Fibroblast of pulmonary artery (primary cell): ENCODE measurements at places on chromosomes 1 and 21.

- no peak for DNase-seq
Observed at GRCh38 chr1:178506669-178507068, 6.2 kb upstream of the TEX35 start.

DNA sequence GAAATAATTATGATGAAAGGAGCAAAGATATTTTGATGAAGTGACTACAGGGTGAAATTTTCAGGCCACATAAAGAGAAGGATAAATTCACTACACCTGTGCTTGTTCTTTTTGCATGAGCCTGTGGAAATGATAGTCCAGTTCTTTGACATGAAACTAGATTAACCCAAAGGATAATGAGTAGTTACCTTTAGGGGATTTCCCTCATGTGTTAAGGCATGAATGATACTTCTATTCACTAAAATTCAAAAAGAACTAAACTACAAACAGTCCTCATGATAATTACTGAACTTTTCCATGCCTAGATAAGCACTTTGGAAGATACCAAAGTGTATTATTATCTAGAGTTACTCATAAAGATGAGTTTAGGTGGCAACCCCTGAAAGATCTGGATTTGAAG, 244.3 kb downstream of the PTPRC start:
- DNase-seq = no peak

GRCh38 chr1:209190591-209191261, 392.8 kb upstream of the CAMK1G start:
- DNase-seq = peak; percentile 49

DNA sequence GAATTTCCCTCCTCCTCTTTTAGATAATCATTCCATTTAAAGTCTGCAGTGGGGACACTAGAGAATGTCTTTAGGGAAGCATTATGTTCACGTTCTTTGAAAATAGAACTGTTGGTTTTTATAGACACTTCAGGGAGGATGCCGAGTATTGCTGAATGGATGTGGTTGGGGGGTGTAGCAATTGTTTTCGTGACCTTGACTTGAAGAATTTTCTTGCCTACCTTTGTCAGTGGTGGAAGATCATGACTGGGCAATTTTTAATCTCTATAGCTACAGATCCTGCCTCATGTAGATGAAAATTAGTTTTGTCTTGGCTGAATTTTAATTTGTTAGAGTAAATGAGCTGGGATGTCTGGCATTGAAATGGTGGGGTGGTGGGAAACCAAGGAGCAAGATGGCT, 3.8 kb downstream of the SMG7 start:
- DNase-seq = no peak

DNA sequence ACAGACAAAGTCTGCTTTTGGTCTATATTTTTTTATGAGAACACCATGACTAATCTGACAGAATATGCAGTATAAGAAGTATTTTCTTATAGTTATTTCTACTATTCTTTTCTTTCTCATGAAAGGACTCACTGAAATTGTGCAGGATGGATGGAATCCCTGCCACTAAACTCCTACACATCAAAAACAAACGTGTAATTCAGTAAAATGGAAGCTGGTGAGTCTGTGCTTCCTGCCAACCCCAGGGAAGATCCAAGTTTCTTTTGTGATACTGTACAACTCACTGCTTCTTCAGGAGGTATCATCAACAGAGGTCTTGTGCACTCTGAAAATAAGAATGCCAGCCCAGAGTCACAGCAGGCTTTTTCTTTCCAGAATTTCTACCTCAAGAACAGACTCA, 241.2 kb downstream of the MRPL39 start:
- no peak for DNase-seq

GRCh38 chr1:160925652-160926244, 28.9 kb downstream of the ITLN2 start:
- no peak for DNase-seq

DNA sequence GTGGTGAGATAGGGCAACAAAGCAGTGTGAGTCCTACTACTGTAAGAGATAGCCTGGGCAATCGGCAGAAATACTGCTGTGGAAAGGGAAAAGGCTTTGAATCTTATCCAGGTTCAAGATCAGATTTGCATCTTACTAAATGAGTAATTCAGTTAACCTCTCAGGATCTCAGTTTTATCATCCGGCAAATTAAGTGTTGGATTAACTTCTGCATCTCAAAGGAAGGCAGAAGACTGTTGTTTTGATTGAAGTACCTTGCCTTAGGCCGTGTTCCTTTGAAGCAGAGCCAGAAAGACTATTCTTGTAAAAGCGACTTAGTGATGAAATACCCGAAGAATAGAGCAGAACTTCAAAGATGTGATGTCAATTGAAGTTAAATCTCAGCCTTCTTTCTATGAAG, 612.9 kb upstream of the USP24 start:
- no peak for DNase-seq

DNA sequence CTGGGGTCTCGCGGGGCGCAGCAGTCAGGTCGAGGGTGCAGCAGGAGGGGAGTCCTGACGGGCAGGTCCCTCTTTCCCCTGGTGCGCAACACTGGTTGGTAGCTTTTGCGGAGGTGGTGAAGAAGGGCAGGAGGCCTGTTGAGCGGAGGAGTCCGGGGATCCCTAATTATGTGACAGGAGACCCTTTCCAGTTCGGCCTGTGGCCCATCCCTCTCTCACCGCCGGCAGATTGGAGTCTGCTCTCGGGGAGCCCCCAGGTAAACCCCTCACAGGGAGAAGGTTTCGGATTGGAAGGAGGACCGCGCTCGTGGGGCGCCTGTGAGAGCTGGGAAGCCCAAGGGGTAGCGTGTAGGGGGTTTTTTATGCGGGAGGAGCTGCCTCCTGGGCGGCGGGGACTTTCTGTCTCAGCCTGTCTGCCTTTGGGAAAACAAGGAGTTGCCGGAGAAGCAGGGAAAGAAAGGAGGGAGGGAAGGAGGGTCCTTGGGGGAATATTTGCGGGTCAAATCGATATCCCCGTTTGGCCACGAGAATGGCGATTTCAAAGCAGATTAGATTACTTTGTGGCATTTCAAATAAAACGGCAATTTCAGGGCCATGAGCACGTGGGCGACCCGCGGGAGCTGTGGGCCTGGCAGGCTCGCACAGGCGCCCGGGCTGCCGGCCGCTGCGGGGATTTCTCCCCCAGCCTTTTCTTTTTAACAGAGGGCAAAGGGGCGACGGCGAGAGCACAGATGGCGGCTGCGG, 9.5 kb downstream of the SIM2 start:
- no peak for DNase-seq

GRCh38 chr1:208172423-208173145, 71.6 kb downstream of the PLXNA2 start:
- no peak for DNase-seq

DNA sequence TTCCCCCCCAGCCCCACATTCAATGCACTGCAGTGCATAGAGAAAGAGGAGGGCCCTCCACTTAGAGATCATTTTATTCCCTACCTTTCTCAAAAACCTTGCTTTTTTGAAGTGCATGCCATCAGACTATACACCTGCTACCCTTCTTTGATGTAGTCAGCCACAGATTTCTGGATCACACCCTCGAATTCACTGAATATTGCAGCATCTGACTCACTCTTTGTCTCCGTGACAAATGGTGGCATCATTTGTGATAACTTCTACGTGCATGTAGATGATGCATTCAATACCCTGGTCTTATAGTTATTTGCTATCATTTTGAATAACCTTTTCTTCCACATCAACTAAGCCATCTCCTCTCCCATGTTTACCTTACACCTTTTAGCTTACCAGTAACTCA, 310.3 kb upstream of the SGIP1 start:
- no peak for DNase-seq

GRCh38 chr1:115879977-115880376, 39.1 kb upstream of the NHLH2 start:
- no peak for DNase-seq

DNA sequence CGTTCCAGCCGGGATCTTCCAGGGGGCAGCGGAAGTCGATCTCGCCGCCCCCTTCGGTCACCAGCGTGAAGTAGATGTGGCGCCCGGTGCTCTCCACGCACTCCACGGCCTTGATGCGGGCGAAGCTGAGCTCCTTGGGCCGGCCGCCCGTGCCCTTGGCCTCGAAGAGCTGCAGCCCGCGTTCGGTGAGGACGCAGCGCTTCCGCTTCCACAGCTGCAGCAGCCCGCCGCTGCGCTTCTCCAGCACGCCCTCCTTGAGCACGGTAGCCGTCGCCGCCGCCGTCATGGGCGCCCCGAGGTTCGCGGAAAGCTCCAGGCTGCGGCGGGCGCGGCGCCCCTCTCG, 516 bp downstream of the PHLDA3 start:
- DNase-seq = no peak

GRCh38 chr21:21751286-21751685, 753.1 kb downstream of the NCAM2 start:
- no peak for DNase-seq

DNA sequence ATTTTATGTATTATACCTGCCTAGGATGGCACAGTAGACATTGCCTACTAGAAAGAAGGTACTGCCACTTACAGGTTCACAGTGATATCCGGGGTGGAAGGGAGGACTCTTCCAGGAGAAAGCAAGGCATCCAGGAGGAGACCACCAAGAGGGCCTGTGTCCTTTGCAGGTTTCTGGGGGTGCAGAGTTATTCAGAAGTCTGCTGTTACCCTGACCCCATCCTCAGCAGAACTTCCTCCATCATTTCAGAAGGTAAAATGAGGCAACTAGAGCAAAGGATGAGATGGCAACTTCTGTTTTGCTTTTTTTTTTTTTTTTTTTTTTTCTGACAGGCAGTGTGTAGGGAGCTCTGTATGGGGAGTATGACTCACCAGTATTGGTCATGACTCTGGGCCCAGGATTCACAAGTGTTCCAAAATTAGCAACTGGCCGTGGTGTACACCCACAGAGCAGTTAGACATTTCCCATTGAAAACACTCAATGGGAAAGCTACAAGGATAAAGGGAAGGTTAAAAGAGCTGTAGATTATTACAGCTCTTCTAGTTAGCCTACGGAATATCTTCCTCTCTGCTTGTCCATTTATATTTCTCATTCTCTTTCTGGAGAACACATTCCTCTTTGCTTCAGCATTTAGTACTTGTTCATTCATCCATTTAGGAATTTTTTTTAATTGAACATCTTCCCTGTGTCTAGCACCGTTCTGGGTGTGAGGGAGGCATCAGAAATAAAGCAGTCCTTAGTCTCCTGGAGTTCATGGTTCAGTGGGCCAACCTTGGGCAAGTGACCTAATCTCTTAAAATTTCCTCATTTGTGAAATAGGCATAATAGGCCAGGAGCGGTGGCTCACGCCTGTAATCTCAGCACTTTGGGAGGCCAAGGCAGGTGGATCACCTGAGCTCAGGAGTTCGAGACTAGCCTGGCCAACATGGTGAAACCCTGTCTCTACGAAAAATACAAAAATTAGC, 50.5 kb upstream of the PPP2R5A start:
- DNase-seq = peak; percentile 94

GRCh38 chr1:162689745-162690671, 57.7 kb downstream of the DDR2 start:
- no peak for DNase-seq

DNA sequence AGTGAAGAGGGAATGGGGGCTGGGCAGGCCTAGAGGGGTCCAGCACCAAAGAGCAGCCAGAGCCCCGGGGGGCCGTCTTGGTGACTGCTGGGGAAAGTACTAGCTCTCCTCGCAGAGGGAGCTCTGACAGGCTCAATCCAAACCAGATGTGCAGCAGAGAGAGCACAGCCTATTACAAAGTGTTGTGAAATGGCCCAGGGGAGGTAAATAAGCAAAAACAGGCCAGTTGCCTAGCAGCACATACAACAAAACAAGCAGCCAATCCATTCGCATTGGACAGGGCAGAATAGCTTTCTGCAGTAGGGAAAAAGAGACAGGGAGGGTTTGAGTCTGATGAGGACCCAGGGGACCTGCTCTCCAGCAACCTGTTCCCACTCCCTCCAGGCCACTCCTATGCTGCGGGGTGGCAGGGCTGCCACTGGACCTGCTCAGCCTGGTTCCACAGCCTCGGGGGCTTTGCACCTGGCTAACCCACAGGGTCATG, 239.6 kb upstream of the FGGY start:
- DNase-seq = peak; percentile 99

DNA sequence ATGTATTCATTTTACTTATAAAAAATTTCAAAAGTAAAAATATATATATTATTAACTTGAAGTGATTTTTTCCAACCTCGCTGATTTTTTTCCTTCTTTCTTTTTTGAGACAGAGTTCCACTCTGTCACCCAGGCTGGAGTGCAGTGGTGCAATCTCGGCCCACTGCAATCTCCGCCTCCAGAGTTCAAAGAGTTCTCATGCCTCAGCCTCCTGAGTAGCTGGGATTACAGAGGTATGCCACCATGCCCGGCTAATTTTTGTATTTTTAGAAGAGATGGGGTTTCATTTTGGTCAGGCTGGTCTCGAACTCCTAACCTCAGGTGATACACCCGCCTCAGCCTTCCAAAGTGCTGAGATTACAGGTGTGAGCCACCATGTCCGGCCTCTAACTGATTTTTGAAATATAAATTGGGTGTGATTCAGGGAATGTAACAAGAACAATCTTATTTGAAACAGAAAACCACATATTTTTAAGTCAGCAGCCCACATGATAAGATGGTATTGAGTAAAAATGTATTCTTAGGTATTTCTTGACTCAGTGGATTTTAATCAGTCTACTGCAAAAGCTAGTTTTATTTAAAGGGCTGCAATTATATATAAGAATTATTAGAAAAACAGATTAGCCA, 30.0 kb downstream of the ZBTB8B start:
- DNase-seq = no peak

GRCh38 chr1:935751-936231, 12.1 kb downstream of the SAMD11 start:
- DNase-seq = no peak

DNA sequence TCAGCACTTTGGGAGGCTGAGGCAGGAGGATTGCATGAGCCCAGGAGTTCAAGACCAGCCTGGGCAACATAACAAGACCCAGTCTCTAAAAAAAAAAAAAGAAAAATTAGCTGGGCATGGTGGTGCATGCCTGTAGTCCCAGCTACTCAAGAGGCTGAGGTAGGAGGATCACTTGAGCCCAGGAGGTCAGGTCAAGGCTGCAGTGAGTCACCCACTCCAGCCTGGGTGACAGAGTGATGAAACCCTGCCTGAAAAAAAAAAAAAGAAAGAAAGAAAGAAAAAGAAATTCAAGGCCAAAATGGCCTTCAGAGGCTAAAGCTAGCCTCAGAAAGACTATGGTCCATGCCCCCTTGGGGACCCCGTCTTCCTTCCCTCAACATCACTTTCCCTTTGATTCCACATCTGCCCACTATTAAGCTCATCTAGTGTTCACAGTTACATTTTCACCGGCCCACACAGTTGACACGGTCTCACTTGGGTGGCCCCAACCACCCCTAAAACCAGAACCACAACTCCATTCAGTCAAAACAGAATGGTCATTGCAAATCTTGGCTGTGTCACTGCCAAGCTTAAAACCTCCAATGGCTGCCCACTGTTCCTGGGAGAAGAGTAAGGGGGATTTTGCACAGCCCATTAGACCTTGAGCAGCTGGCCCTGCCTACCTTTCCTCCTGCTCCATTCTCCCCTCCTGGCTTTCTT, 2.1 kb upstream of the CAPN8 start:
- peak; percentile 4 for DNase-seq

DNA sequence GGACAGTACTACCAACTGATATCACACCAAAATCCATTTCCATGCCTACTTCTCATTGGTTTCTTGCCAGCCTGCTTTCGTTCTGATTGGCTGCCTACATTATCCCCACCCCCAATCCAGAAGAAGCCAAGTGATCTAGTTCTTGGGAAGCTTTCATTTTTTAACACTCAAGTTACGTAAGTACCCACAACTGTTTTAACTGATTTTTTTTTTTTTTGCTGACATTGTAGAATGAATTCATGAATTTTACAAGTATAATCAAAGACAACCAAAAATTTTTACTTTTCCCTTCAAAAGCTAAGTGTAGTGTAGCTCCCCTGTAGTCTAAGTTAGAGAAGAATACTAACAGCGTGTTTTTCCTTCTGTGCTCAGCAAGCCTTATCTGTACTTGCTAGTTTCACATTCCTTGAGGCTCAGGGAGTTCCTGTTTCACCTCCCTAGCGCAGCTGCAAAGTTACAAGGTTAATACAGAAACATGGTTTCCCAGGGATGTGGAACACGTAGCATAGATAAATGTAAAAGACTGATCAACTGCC, at the start of gene SLC9C2:
Gene SLC9C2, minus strand, starts transcription at position 17 of the 536 bp plus-strand sequence. CDS start 1,296 bp downstream, outside the sequence.
- DNase-seq = peak; percentile 91
